ELR (cell line): ENCODE measurements at places on chromosomes 7 and 10.
A peak's percentile ranks its signal among the peaks of the same experiment; 100 is the strongest.

GRCh38 chr7:91250706-91251105, 13.5 kb upstream of the FZD1 start:
- DNase-seq: no peak

DNA sequence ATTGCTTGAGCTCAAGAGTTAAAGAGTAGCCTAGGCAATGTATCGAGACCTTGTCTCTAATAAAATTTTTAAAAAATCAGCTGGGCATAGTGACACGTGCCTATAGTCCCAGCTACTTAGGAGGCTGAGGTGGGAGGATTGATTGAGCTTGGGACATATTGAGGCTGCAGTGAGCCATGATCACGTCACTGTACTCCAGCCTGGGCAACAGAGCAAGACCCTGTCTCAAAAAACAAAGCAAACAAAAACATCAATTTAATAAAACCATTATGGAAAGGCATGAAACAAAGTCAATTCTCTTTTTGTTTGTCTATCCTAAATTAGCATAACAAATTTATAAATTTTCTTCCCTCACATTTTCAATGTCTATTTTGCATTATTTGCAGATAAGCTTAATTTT, 108.4 kb downstream of the PHF14 start:
- DNase-seq: no peak

GRCh38 chr7:20681258-20681882, 65.9 kb downstream of the ABCB5 start:
- DNase-seq: no peak

- no peak for DNase-seq
These were observed 3.2 kb downstream of the IDI2 start for GRCh38 chr10:1022413-1022812.

DNA sequence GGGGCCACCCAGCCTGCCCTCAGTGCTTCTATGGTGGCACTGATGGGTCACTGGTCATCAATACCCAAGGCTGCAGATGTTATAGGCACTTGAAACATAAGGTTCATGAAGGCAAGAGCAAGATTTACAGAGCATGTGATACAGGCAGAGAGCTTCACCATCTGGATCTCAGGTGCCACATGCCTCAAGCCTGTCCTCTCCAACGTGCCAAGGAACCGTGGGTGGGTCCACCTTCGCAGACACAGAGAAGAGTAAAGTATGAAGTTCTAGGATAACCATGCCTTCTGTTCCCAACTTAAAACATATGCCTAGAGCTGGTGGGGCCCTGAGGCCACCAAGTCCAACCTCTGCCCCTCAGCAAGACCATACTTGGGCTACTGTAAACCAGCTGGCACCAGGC, 26.7 kb upstream of the CDH23 start:
- DNase-seq: no peak

DNA sequence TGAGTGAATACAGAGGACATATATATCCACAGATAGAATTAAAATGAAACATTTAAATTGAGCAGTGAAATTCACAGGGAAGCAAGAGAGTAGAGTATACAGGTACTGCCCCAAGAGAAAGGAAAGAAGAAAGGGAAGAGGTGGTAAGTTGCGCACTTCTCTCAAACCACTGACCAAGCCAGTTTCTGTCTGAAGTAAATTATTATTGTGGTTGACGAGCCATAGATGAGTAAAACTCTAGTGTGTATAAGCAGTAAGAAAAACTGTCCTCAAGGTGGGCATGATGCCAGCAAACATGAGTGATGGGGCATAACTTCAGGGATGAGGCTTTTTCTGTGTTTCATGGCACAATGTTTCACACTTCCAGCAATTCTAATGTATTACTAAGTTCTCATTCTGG, 4.4 kb upstream of the BET1 start:
- DNase-seq: peak; percentile 60

DNA sequence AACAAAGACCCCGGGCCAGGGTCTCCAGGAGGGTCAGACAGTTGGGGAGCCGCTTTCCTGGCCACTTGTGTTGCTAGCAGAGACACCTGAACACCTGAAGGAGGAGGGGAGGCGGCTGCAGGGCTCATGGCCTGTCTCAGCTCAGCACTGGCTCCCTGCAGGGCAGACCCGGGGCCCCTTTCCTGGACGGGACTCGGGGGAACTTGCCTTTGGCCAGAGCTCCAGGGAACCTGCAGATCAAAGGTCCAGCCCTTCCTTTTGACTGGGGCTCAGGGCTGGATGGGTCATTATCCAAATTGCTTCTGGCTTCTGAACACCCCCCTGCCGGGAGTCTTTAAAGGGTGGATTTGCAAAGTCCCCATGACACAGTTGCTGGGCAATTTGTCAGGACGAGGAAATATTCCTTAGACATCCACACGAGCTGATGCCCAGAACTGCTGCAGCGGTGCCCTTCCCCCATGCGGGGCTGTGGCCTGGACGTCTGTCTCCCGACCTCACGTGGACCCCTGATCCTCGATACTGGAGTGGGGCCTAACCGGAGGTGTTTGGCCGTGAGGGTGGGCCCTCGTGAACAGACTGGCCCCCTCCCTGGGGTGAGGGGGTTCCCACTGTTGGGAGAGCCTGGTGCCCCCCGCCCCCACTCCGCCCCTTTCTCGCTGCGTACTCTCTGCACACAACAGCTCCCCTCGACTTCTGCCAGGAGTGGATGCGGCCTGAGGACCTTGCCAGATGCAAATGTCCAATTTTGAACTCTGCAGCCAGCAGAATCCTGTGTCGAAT, 194.3 kb downstream of the ELFN1 start:
- no peak for DNase-seq

GRCh38 chr7:146902266-146902665, 785.7 kb downstream of the CNTNAP2 start:
- DNase-seq: no peak
